ENCODE measurements at places on chromosomes 7 and 10.

DNA sequence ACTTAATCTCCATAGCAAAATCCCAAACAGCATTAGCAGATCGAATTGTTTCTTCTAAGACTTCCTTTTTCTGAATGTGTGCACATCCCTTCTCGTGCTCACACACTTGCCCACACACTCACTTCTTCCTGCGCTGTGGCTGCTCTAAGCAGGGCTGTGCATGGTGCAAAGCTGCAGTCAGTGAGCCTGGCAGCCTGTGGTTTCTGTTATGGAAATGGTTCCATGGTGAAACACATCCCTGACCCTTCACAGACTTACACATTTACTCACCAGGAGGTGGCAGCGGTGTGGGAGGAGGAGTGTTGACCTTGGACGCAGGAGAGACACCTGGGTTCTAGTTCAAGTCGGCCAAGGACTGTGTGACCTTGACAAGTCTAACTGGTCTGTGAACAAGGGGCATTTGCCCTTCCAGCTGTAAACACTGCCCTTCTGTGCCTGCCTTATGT lies 24.9 kb downstream of the MTURN start:
- DNase-seq = no peak

- no peak for DNase-seq
Observed at GRCh38 chr10:119807960-119808697, 64.5 kb downstream of the MCMBP start.

DNA sequence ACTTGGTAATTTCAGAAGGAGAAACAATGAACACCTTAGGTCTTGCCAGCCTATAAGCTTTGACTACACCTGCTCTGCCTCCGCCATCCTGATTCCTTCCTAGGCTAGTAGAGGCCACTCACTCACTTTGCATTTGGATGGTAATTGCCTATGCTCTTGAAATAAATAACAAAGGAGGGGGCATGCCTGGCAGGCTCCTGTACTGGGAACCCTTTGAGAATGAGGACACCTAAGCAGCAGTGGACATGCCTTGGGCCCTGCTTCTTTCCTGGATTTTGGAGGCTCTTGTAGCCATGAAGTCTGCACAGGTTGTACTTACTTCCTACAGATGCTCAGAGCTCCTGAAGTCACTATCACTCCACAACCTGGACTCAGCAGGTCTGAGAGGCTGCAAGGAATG lies 65.8 kb downstream of the BLNK start:
- DNase-seq = no peak

DNA sequence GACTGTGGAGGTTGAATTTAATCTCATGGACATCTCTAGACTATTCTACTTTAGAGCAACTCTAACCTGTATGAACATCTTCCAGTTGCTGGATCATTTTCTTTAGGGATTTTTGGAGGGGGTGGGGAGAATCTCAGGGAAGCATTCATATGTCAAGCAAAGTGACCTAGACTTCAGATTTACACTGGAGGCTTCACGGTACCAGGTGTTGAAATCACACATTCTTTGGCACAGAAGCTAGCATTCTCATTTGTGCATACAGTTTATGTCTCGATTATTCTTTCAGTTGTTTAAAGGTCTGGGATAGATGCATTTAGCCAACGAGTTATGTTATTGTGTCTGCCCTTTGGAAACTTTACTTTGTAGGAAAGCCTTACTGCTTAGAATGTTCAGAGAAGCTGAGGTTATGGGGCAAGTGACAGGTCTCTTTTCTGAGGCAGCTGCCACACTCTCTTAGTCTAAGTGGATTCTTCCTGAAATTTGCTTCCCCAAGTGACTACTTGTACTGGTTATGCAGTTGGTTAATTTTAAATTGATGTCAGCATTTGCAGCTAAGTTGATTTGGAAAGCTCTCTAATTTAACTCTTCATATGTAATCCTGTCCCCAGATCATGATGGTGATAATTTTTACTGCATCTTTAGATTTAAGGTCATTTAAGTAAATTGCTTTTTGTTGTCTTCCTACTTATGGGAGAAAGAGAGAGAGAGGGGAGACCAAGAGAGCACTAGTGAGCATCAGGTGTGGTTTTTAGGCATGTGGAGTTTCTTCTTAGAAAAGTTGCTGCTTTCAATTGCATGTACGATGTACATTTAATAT lies 153.8 kb downstream of the PRKG1 start:
- no peak for DNase-seq

- no peak for DNase-seq
Observed at GRCh38 chr10:127744956-127745355, 8.0 kb downstream of the FOXI2 start.

DNA sequence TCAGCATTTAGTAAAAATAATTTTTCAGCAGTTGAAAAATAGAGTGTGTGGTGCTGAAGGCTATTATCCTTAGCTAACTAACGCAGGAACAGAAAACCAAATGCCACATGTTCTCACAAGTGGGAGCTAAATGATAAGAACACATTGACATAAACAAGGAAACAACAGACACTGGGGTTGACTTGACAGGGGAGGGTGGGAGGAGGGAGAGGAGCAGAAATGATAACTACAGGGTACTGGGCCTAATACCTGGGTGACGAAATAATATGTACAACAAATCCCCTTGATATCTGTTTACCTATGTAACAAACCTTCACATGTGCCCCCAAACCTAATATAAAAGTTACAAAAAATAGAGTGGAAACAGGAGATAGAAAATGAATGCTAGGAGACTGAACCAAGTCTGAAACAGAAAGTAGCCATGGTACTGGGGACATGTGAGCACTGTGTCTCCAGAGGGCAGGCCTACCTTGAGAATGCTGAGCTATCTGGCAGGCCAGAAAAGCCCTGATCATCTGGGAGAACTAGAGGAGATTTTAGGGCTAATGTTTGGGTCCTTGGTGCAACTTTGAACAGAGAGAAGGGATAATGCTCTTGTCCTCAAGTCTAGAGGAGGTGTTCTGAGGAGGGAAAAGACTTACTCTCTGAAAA lies 4.7 kb upstream of the EFCAB10 start:
- DNase-seq = no peak

GRCh38 chr7:142024547-142024946 lies 28.9 kb downstream of the MGAM start:
- DNase-seq = no peak

GRCh38 chr7:6279341-6279740 lies 6.9 kb upstream of the CYTH3 start:
- DNase-seq = no peak

- no peak for DNase-seq
Observed at GRCh38 chr7:15652776-15653290, 33.6 kb downstream of the MEOX2 start.

GRCh38 chr7:95718577-95719410 lies 53.6 kb upstream of the DYNC1I1 start:
- DNase-seq = no peak

Measured in activated T-cell treated with anti-CD3 and anti-CD28 coated beads for 48 hours (primary cell).